ENCODE measurements at places on chromosomes 1 and 21. TPM values are rescaled to one million over a fixed set of nuclear protein-coding genes. Genes with fewer than 3 reads are reported as not detected.

ASCL5 gene
- not detected for total RNA-seq

IPP gene
- 28.8 TPM for total RNA-seq

AGRN gene
- 153 TPM for total RNA-seq

PLA2G5 gene
- total RNA-seq, result not detected

A3GALT2 gene
- not detected for total RNA-seq

HEATR1 gene
- total RNA-seq, result 66.5 TPM

TSPEAR gene
- not detected for total RNA-seq

KRTAP19-2 gene
- total RNA-seq, result not detected

DISC1 gene
- total RNA-seq, result 0.36 TPM

CGN gene
- total RNA-seq, result 10.2 TPM

KIAA1614 gene
- 0.80 TPM for total RNA-seq

CYP2J2 gene
- not detected for total RNA-seq

OR2L13 gene
- not detected for total RNA-seq

ANKRD65 gene
- 1.9 TPM for total RNA-seq

KCNT2 gene
- total RNA-seq, result 0.41 TPM

ZNF683 gene
- total RNA-seq, result not detected

CSMD2 gene
- total RNA-seq, result not detected

C1orf226 gene
- 38.4 TPM for total RNA-seq

KIRREL1 gene
- 145 TPM for total RNA-seq

KCNAB2 gene
- 27.6 TPM for total RNA-seq

Data from Panc1 (cell line).